ENCODE measurements at places on chromosomes 11 and 22. TPM values are rescaled to one million over a fixed set of nuclear protein-coding genes. Genes with fewer than 3 reads are reported as not detected.

The OR4C5 gene
- total RNA-seq, result not detected

The PGA4 gene
- 0.32 TPM for total RNA-seq

The VPREB1 gene
- not detected for total RNA-seq

The GLB1L2 gene
- not detected for total RNA-seq

The TMEM121B gene
- 0.09 TPM for total RNA-seq

The MYBPC3 gene
- total RNA-seq, result not detected

The PIK3IP1 gene
- total RNA-seq, result 37.4 TPM

The LRRC74B gene
- under 0.01 TPM for total RNA-seq

The MS4A3 gene
- total RNA-seq, result not detected

The TRIM49 gene
- total RNA-seq, result not detected

The MMP27 gene
- not detected for total RNA-seq

The LRRC56 gene
- total RNA-seq, result 0.95 TPM

The LRP4 gene
- 3.2 TPM for total RNA-seq

The MOV10L1 gene
- 1.1 TPM for total RNA-seq

The YPEL1 gene
- total RNA-seq, result 1.3 TPM

The IFITM1 gene
- 20.1 TPM for total RNA-seq

The OR4D6 gene
- not detected for total RNA-seq

The CHCHD10 gene
- 1.0 TPM for total RNA-seq

The KRTAP5-2 gene
- not detected for total RNA-seq

The MYO7A gene
- total RNA-seq, result 0.09 TPM

The EXPH5 gene
- 1.5 TPM for total RNA-seq

The CTR9 gene
- total RNA-seq, result 26.6 TPM
